ENCODE measurements at places on chromosomes 13 and 19.

DNA sequence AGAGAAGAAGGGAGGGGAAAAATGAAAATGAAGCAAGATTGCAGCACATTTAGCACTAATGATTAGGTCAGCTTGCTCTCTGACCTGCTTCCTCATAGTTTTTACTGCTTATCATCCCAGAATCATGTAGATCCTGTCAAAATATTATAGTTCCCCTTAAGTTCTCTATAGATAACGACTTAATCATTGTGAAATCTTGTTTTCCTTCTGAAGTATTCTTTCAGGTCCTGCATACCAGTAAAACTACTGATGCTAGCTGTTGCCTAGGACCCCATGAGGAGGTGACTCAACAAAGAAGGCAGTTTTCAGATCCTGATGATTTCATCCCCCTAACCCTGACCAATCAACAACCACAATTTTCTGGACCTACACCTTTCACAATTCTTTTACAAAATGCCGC, 1131.7 kb downstream of the SLITRK5 start:
- no peak for DNase-seq

DNA sequence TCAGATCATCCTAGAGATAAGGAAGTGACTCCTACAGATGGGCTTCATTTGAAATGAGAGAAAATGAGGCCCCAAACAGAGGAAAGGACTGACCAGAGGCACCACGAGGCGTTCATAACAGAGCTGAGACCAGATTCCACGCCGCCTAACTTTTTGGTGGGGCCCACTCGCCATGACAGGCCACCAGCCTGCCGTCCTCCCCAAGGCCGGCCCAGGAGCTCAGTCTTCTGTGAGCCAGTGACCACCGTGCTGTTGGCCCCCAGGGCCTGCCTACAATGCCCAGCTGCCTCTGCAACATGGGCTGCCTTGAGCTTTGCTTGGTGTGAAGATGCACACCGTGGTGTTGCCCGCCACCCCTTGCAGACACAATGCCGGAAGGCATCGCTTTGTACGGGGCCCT, 40.5 kb downstream of the TSHZ3 start:
- no peak for DNase-seq

DNA sequence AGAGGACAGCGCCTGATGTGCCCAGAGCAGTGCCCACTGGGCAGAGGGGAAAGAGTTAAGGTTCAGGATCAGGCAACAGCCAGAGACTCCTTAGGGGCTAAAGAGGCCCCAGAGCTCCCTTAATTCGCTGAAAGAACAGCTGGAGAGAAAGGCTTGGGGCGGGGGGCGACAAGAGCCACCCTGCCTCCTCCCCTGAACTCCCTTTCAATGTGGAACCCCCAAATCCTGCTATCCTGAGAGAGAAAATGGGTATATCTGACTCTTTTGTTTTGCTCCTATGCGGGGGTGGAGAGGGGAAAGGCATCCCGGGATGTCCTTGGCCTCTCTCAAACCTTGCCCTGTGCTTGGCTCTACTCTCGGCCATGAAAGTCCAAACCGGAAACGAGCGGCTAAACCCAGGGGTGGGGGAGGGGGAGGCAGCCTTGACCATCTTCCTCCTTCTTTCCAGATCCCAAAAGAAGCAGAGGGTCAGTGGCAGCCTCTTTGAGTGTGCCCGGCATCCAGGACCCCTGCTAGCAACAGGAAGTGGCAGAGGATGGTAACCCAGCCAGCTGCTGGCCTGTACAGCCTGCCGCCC, 4.7 kb downstream of the PRKACA start:
- no peak for DNase-seq

DNA sequence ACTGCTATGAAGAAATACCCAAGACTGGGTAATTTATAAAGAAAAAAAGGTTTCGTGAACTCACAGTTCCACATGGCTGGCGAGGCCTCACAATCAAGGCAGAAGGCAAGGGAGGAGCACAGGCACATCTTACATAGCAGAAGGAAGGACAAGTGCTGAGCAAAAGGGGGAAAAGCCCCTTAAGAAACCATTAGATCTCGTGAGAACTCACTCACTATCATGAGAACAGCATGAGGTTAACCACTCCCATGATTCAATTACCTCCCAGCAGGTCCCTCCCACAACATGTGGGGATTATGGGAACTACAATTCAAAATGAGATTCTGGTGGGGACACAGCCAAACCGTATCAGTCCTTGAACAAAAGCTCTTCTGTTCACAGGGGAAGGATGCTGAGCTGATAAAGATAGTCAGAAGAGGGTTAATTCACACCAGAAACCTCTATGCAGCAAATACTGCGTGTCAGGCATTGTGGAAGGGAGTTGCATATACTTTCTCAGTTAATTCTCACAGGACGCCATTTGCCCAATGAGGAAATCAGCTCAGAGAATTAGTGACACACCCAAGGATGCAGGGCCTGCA, 246.2 kb downstream of the FOXO1 start:
- DNase-seq, result no peak

- no peak for DNase-seq
These were observed 746.9 kb downstream of the EFNB2 start for GRCh38 chr13:105788530-105788929.

DNA sequence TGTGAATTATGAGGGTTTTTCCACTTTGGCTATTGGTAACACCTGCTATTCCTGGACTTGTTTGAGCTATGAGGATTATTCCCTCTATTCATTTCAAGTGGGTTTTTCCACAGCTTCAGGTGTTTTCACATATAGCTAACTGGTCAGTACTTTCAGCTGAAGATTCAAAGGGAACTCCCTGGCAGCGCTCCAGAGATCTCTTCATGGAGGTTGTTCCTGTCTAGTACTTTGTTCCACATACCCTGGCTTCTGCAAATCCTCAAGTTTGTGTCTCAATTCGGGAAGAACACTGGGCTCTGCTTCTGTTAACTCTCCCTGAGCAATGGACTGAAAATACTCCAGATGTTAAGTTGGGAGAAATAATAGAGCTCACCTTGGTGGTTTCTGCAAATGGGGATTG, 5.6 kb upstream of the ZNF607 start:
- DNase-seq, result no peak

DNA sequence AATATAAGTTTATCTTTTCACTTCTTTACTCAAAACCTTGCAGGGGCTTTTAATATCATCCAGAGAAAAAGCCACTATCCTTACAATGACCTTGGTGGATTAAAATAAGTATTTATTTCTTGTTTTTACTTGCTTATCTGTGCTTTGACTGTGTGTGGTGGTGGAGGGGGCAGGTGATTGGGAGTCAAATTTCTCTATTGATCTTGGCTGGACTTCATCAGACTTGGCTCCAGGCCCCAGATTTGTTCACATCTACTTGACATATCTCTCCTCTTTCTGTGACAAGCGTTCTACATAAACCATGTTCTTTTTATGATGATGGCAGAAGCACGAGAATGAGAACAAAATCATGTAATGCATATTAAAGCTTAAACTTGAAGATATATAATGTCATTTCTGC, 670.8 kb downstream of the PCDH17 start:
- no peak for DNase-seq

- DNase-seq, result no peak
These were observed 28.5 kb upstream of the ARGLU1 start for GRCh38 chr13:106596275-106596937.

- DNase-seq, result no peak
These were observed 179.8 kb upstream of the UBL3 start for GRCh38 chr13:30030141-30030750.

DNA sequence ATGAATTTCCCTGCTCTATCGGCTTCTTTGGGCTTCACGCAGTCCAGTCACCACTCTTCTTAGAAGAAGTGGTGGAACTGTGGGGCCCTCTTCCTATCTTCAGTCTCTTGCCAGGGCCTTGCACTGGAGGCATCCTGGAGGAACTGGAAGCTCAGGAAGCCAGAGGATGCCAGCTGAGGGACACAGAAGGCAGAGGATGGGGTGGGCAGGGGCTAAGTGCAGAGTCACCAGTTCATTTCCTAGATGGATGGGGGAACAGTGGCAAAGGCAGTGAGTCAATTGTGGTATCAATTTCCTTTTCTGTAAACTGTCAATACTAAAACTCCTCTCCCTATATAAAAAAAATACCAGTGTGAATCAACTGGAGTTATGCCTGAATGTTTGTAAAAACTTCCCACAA, 419.7 kb downstream of the KLF12 start:
- DNase-seq, result no peak

DNA sequence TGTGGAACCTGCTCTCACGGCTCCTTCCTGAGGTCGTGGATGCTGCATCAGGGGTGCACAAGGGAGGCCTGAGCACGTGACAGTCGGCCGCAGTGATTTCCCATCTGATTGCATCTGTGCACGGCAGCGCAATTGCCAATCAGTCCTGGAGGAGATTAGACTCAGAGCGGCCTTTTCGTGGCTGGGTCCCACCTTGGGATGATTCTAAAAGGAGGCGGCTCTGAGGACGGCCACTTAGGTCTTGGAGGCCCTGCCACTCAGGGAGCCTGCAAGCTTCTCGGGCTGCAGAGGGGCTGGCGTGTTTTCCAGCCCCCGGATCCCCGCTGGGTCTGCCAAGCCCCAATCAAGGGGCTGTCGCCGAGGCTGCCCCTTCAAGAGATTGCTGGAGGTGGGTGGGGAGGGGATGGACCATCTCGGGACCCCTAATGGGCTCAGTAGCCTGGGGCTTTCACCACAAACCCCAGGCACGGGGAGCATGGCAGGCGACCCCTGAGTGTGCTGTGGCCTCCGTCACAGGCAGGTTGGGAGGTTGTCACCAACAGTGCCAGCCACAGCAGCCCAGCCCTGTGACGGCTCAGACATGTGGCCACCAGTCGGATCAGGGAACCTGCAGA, 51.6 kb downstream of the SOX1 start:
- no peak for DNase-seq

GRCh38 chr19:10888421-10888866, 17.1 kb downstream of the CARM1 start:
- no peak for DNase-seq

DNA sequence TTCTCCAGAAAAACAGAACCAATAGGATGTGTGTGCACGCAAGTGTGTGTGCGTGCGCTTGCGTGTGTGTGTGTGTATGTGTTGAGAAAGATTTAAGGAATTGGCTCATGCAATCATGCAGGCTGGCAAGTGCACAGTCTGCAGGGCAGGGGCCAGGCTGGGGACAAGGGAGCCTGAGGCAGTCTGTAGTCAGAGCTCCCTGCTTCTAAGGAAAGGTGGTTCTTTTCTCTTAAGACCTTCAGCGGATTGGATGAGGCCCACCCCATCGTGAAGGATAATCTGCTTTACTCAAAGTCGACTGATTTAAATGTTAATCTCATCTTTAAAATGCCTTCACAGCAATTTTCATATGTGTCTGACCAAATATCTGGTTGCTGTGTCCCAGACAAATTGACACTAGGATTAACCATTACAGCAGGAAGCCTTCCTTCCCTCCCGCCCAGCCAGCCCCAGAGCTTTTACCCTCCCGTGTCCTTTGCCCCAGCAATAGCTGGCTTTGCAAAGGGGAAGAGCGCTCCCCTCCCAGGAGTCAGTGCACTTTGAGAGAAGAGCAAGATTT, 15.0 kb upstream of the NAXD start:
- no peak for DNase-seq

GRCh38 chr13:42322806-42323205, 50.9 kb downstream of the AKAP11 start:
- no peak for DNase-seq

- DNase-seq, result no peak
These were observed 11.8 kb downstream of the IFNL1 start for GRCh38 chr19:39307822-39308530.

GRCh38 chr13:44842158-44842557, 147.1 kb downstream of the NUFIP1 start:
- no peak for DNase-seq

GRCh38 chr13:33917190-33917589, 99.2 kb downstream of the RFC3 start:
- no peak for DNase-seq

DNA sequence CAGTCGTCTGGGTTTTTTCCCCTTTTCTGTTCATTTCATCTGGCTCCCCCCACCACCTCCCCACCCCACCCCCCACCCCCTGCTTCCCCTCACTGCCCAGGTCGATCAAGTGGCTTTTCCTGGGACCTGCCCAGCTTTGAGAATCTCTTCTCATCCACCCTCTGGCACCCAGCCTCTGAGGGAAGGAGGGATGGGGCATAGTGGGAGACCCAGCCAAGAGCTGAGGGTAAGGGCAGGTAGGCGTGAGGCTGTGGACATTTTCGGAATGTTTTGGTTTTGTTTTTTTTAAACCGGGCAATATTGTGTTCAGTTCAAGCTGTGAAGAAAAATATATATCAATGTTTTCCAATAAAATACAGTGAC, 9.3 kb downstream of the CALM3 start:
- no peak for DNase-seq

DNA sequence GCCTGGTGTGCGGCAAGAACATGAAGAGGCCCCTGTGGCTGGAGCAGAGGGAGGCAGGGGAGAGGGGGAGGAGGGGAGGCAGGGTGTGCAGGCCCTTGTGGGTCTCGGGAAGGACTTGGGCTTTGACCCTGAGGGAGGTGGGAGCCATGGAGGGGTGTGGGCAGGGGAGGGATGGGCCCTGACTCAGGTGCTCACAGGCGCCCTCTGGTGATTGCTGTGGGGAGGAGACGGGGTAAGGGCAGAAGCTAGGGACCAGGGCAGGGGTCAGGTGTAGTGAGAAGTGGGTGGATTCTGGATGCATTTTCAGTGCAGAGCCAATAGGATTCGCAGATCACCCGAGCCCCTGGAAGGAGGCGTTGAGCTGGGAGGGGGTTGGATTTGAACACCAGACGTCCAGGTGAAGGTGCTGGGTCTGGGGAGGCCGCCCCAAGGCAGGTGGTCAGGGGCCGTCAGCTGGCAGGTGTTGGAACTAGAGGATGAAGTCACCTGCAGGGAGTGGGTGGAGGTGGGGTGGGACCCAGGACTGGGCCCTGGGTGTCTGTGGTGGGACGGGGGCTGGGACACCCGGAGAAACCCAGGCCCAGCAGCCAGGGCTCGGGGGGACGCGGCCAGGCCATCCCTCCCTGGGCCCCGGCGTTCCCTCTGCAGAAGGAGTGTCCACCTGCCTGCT, 185.4 kb downstream of the KDM4B start:
- DNase-seq, result no peak

GRCh38 chr19:16115301-16116039, 3.8 kb downstream of the RAB8A start:
- DNase-seq, result no peak

- DNase-seq, result no peak
These were observed 32.0 kb downstream of the PDCD5 start for GRCh38 chr19:32613008-32613407.

DNA sequence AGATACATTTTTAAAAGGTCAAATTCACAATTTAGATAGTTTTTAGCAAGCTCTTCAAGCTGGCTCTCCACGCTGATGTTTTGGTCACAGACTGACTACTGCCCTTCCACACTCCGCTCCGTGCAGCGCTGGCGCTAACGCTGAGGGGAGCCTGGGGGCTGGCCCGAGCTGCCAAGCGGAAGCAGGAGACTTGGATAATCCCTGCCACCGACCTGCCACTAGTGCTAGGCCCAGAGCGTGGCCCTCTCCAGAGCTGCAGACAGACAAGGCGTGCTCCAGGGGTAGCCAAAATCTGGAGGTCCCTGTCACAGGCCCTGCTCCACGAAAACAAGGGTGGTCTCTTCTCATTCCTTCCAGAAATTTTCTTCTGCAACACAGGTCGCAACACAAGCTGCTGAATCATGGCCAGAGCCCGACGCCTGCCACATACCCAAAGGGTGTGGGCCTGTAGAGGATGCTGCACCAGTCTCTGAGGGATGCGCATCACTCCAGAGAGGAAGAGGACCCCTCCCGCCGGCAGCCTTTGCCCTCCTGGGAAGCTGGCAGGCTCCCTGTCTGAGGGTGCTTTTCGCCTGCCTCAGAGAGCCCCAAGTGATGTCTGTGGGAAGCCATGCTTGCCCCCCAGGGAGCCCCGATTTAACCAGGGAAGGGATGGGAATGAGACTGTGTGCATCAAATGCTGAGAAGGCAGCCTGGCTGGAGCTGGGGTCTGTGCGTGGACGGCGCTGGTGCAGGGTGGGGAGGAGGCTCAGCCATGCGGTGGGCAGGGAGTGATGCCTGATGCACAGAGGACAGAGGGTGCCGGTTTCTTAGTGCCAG, 21.6 kb downstream of the CAPS start:
- no peak for DNase-seq
